ENCODE measurements at places on chromosomes 4 and X. TPM values are rescaled to one million over a fixed set of nuclear protein-coding genes. Genes with fewer than 3 reads are reported as not detected.

Gene JCHAIN
- not detected for total RNA-seq

- no peaks in the 10 kb centered on the region for H3K27me3 ChIP-seq
- peaks cover 16% of the 10 kb centered on the region for H3K4me1 ChIP-seq
- H3K4me3 ChIP-seq: no peak overlapping the region
- DNase-seq: no peak
Measured at GRCh38 chr4:78343682-78344081, 207.9 kb upstream of the ANXA3 start.

DNA sequence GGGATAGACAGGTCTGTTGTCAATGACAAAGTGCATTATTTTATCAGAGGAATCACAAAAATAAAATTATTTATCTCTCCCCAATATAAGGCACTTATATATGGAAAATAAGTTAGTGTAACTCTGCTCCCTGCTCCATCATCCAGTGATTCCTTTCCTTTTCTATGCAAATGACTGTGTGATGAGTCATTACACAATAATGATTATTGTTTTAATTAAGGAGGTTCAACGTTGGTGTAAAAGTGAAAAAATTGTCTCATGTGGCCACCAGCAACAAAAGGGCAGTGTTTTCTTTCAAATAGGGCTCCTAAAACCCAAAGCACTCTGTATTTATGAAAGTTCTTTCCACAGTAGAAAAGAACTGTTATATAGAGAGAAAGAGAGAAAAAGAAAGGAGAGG is 16.7 kb downstream of the SLC7A11 start:
- no peak for DNase-seq
- no peak overlapping the region for H3K4me3 ChIP-seq
- H3K27me3 ChIP-seq: peaks cover 3% of the 10 kb centered on the region
- H3K27ac ChIP-seq: no peak overlapping the region
- H3K4me1 ChIP-seq: peaks cover 28% of the 10 kb centered on the region
- no peaks in the 10 kb centered on the region for H3K36me3 ChIP-seq

Gene TLR3
- not detected for total RNA-seq

Gene JADE3
- 17.4 TPM for total RNA-seq

Gene AMOT
- 31.2 TPM for total RNA-seq

Gene PDZD4
- 2.6 TPM for total RNA-seq

DNA sequence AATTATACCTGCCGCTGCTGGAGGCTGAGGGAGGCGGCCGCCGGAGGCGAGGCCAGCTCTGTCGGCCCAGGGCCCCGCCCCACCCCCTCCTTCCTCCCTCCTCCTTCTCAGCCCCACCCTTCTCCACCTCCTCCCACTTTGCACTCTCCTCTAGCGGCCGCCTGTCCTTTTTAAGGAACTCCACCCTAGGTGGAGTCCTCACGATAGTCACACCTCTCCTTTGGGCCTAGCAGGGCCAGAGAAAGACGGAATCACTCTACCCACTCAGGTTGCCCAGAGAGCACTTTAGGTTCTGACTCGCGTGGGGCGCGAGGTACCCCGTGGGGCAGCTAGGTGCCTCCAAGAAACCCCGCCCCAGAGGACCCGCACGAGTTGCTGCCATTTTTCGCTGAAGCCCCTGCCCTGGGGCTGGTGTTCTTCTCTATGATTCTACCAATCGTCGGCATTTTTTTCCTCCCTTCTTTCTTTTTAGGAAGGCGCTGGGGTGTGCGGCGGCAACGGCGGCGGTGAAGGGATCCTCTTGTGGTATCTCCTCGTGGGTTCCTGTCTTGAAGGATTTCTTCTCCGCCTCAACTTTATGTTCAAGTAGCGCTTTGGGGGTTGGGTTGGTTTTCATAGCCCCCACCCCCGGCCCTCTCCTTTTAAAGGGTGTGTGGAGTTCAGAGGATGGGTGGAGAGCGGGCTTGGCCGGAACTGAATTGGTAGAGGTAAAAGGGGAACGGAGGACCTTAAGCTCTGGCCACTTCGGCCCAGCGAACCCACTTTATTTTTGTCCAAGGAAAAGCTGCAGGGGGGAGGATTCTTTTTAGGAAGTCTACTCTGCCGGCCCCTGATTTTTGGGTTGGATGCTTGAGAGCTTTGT is at the start of gene KLF8:
KLF8 (plus strand) TSS at position 136 of the 862 bp plus-strand sequence. CDS start 979 bp downstream, outside the sequence.
- peaks cover 14% of the 10 kb centered on the region for H3K4me1 ChIP-seq
- H3K4me3 ChIP-seq: peak within 1 kb of the TSS; percentile 92
- peak within 1 kb of the TSS; percentile 67 for H3K27ac ChIP-seq
- no peaks in the 10 kb centered on the region for H3K36me3 ChIP-seq
- DNase-seq: peak; percentile 13
- H3K27me3 ChIP-seq: no peaks in the 10 kb centered on the region

Gene HAUS3
- 16.2 TPM for total RNA-seq

DNA sequence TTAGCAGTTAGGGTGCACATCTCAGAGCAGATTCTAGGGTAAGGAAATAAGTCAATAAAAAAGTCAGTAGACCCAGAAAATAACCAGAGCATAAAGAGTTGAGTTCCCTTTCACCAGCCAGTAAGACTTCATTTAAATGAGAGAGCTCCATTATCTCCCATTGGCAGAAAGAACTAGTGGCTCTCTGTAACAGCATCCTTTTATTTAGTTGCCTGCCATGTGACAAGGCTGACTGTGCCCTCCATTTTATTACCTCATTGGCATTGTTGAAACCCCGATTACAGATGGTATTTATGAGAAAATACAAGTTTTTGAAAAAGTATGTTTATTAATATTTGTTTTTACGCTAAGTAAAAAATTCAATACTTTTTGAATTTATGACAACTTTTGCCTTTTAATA is 859.5 kb upstream of the NDST4 start:
- peaks cover 4% of the 10 kb centered on the region for H3K4me1 ChIP-seq
- H3K4me3 ChIP-seq: no peak overlapping the region

DNA sequence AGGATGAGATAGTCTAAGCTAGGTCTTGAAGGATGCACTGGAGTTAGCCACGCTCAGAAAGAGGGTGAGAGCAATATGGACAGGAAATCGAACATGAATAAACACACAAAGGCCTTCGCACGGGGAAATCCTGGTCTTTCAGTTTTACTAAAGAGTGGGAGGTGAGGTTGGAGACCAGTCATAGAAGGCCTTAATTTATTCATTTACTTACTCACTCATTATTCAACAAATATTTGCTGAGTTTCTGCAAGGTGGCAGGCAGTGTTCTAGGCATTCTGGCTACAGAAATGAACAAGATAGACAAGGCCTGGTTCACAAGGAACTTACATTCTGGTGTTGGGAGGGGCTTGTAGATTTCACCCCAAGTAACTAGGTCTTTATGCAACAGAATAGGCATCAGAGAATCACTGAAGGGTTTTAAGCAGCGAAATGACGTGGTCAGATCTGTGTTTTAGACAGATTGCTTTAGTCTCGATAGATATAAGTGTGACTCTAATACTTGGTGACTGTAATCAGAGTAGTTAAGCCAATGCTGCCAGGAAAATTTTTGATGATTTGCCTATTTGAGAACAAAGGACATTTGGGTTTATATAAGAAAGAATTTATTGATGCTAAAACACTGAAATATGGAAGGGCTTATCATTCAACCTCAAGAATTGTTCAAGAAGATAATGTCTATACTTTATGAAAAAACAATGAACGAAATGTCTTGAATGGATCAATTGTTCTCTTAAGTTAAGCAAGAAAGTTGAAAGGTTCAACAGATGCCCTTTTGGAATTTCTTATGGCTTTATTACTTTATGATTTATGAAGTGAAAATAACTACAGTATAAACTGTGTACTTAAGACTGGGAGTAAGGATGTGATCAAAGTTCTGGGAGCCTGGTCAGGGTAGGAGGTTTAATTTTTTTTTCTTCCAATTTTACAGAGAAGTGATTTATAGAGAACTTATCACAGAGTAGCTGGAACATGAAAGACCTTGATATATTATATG is 184.4 kb upstream of the CASK start:
- H3K27me3 ChIP-seq: peaks cover 2% of the 10 kb centered on the region
- H3K4me3 ChIP-seq: no peak overlapping the region
- no peaks in the 10 kb centered on the region for H3K4me1 ChIP-seq
- no peak overlapping the region for H3K27ac ChIP-seq
- H3K36me3 ChIP-seq: no peaks in the 10 kb centered on the region

Gene CXCL3
- 2.7 TPM for total RNA-seq

Gene AWAT2
- total RNA-seq: not detected

Gene AFM
- 0.64 TPM for total RNA-seq

Gene PABPC1L2B
- 9.4 TPM for total RNA-seq

- no peak overlapping the region for H3K4me3 ChIP-seq
- DNase-seq: no peak
- H3K4me1 ChIP-seq: no peaks in the 10 kb centered on the region
Measured at GRCh38 chr4:83906561-83906960, 370.7 kb downstream of the GPAT3 start.

- no peaks in the 10 kb centered on the region for H3K27me3 ChIP-seq
- no peak overlapping the region for H3K4me3 ChIP-seq
- no peaks in the 10 kb centered on the region for H3K36me3 ChIP-seq
- H3K4me1 ChIP-seq: peaks cover 8% of the 10 kb centered on the region
- DNase-seq: no peak
Measured at GRCh38 chr4:174154215-174154854, 129.1 kb downstream of the FBXO8 start.

GRCh38 chr4:93649828-93650227 is 178.7 kb upstream of the ATOH1 start:
- H3K4me3 ChIP-seq: no peak overlapping the region
- H3K27me3 ChIP-seq: no peaks in the 10 kb centered on the region
- no peak for DNase-seq
- no peak overlapping the region for H3K27ac ChIP-seq

DNA sequence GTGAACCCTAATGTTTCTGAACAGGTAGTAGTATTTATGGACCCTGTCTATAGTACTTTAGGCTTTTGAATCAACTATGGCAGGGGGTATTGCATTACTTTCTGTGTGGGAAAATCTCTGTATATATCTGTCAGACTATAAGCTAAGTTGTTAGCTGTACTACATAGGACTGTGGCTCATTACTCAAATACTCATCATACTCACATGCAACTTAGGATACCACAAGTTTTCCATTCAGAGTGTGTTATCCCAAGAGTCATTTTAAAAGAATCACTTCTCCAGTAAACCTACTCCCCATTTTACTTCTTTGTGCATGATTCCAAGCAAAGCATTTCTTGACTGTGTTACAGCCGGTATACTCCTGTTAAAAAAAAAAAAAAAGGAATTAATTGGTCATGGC is 95.6 kb downstream of the PHOX2B start:
- peaks cover 5% of the 10 kb centered on the region for H3K27me3 ChIP-seq
- H3K36me3 ChIP-seq: peaks cover 71% of the 10 kb centered on the region
- H3K4me1 ChIP-seq: peaks cover 5% of the 10 kb centered on the region
- no peak for DNase-seq
- H3K27ac ChIP-seq: no peak overlapping the region

DNA sequence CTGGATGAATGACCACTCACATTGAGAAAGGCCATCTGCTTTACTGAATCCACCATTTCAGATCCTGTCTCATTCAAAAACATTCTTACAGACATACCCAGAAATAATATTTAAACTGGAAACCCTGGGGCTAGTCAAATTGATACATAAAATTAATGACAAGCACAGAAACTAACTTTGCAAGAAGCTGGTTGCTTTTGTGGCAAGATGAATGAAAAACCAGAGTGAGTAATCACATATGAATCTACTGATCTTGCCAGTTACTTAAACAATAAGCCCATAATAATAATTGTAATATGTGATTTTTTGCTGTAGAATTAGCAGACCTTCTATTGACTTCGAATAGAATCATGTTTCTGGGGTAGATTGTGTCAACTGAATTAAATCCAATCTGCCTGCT is 235.1 kb downstream of the PPARGC1A start:
- no peak overlapping the region for H3K4me3 ChIP-seq
- no peak overlapping the region for H3K27ac ChIP-seq
- H3K4me1 ChIP-seq: no peaks in the 10 kb centered on the region
- no peaks in the 10 kb centered on the region for H3K27me3 ChIP-seq
- no peaks in the 10 kb centered on the region for H3K36me3 ChIP-seq

DNA sequence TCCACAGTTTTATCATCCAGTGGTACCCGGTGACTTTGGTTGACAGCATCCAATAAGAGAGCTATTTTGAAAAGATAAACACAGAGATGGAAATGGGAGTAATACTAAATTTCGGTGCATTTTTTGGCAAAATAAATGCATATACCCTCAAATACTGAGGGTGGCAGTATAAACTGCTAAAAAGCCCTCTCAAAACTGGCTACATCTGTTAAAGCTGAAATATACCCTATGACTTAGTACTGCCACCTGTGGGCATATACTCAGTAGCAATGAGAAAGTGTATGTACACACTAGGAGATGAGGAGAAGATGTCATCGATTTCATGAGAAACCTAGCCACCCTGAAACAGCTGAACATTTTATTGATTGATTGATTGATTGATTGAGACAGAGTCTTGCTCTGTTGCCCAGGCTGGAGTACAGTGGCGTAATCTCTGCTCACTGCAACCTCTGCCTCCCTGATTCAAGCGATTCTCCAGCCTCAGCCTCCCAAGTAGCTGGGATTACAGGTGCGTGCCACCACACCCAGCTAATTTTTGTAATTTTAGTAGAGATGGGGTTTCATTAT is 12.2 kb upstream of the TMEM128 start:
- H3K4me1 ChIP-seq: no peaks in the 10 kb centered on the region
- H3K36me3 ChIP-seq: no peaks in the 10 kb centered on the region
- DNase-seq: no peak
- no peak overlapping the region for H3K27ac ChIP-seq
- no peaks in the 10 kb centered on the region for H3K27me3 ChIP-seq

Gene TMLHE
- 11.6 TPM for total RNA-seq

Gene SLC9A7
- total RNA-seq: 11.4 TPM

DNA sequence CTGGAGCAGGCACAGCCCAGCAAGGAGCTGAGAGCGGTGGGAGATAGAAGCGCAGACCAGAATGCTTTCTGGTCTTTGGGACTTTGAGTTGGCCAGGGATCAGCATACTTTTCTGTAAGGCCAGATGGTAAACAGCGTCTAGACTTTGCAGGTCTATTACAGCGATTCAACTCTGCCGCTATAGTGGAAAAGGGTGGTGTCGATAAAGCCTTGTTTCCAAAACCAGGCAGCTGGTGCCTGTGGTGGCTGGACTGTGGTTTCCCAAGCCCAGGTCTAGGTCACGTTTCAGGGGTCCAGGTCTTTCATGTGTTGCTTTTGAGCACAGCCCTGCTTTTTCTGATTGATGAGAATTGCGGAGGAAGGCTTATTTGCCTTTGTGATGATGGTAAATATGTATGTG is 40.1 kb downstream of the HTT-AS start:
- H3K4me3 ChIP-seq: no peak overlapping the region
- DNase-seq: no peak
- H3K36me3 ChIP-seq: no peaks in the 10 kb centered on the region
- peaks cover 7% of the 10 kb centered on the region for H3K27me3 ChIP-seq

Gene SERTM2
- total RNA-seq: 0.92 TPM

DNA sequence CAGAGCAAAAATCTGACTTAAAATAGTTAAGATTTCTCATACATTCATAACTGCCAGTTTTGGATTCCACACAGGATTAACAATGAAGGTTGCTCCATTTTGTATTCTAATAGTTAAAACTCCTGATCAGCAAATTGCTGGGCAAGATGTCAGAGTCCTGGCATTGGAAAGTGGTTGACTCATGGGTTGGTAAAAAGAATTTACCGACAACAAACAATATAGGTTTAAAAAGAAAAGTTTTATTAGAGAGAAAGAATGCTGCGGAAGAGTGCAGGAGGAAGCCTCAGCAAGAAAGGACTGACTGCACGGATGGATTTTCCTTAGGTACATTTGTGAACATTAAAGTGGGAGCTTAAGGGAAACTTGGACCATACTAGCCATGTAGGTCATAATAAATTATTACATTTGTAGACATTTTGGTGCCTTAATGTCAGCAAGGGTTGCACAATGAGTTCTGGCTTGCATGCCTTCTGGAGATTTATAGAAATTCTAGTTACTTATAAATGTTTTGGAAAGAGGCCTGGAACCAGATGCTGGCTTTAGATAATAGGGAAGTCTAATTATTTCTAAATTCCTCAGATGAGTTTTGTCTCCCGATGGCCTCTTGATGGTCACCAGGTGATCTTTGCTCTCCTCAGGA is 25.4 kb upstream of the IL2 start:
- H3K4me3 ChIP-seq: no peak overlapping the region
- H3K27me3 ChIP-seq: no peaks in the 10 kb centered on the region
- H3K36me3 ChIP-seq: no peaks in the 10 kb centered on the region
- H3K4me1 ChIP-seq: no peaks in the 10 kb centered on the region

Gene ATOH1
- total RNA-seq: not detected

Measured in endothelial cell (in vitro differentiated cells).